ENCODE measurements at places on chromosomes 4 and X. TPM values are rescaled to one million over a fixed set of nuclear protein-coding genes. Genes with fewer than 3 reads are reported as not detected.

DNA sequence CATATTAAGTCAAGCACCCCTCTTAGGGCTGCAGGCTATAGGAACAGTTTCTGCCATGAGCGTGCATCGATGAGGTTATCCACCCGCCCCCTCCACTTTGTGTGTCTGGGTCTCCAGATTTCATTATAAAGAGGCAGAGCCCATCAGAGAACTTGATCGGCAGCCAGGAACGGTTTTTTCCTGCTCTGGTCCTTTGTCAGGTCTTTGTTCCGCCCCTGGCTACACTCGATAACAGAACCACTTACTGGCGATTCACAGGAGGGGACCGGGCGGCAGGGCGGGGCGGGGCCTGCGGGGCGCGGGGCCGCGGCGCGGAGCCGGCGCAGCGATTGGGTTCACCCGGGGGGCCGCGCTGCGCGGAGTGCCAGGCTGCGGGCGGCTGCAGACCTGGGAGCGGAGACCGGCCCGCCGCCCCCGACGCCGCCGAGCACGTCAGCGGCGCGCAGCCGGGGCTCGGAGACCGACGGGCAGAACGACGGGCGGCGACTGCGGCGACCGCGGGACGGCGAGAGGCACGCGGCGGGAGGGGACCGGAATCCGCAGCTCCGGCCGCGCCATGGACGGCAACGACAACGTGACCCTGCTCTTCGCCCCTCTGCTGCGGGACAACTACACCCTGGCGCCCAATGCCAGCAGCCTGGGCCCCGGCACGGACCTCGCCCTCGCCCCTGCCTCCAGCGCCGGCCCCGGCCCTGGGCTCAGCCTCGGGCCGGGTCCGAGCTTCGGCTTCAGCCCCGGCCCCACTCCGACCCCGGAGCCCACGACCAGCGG, at the start of gene SLC10A4:
Gene SLC10A4 (plus strand): TSS at position 338 of the 771 bp plus-strand sequence. CDS start 219 bp downstream, at position 557.
- no peaks in the 10 kb centered on the region for H3K4me1 ChIP-seq
- no peaks in the 10 kb centered on the region for H3K36me3 ChIP-seq
- H3K27me3 ChIP-seq: no peaks in the 10 kb centered on the region
- H3K27ac ChIP-seq: no peak within 1 kb of the TSS
- peak within 1 kb of the TSS; percentile 52 for H3K4me3 ChIP-seq

- peaks cover 4% of the 10 kb centered on the region for H3K27me3 ChIP-seq
- DNase-seq: no peak
- no peaks in the 10 kb centered on the region for H3K4me1 ChIP-seq
- no peak overlapping the region for H3K27ac ChIP-seq
- no peak overlapping the region for H3K4me3 ChIP-seq
These were observed 30.7 kb downstream of the HMX1 start for GRCh38 chr4:8840816-8841455.

DNA sequence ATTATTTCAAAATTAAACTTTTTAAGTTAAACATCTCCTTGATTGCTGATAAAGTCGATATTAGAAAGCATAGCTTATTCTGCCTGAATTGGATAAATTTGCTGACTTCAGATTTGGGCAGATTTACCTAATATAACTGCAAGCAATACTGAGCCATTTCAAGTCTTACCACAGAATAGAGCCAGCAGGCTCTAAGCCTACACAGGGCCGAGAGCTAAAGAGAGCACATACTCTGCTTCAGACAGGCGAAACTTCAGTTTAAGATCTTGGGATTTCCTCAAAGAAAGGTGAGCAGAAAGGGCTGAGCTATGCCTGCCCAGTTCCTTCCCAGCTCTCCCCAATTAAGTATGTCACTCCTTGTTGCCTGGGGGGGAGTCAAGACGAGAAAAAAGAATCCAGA, 240.6 kb upstream of the NOCT start:
- H3K4me3 ChIP-seq: no peak overlapping the region
- no peaks in the 10 kb centered on the region for H3K36me3 ChIP-seq
- H3K27me3 ChIP-seq: no peaks in the 10 kb centered on the region
- H3K27ac ChIP-seq: no peak overlapping the region
- DNase-seq: no peak
- no peaks in the 10 kb centered on the region for H3K4me1 ChIP-seq

GRCh38 chr4:118680808-118681207, 4.4 kb upstream of the METTL14 start:
- H3K36me3 ChIP-seq: no peaks in the 10 kb centered on the region
- no peak for DNase-seq
- H3K4me3 ChIP-seq: no peak overlapping the region
- no peaks in the 10 kb centered on the region for H3K27me3 ChIP-seq

DNA sequence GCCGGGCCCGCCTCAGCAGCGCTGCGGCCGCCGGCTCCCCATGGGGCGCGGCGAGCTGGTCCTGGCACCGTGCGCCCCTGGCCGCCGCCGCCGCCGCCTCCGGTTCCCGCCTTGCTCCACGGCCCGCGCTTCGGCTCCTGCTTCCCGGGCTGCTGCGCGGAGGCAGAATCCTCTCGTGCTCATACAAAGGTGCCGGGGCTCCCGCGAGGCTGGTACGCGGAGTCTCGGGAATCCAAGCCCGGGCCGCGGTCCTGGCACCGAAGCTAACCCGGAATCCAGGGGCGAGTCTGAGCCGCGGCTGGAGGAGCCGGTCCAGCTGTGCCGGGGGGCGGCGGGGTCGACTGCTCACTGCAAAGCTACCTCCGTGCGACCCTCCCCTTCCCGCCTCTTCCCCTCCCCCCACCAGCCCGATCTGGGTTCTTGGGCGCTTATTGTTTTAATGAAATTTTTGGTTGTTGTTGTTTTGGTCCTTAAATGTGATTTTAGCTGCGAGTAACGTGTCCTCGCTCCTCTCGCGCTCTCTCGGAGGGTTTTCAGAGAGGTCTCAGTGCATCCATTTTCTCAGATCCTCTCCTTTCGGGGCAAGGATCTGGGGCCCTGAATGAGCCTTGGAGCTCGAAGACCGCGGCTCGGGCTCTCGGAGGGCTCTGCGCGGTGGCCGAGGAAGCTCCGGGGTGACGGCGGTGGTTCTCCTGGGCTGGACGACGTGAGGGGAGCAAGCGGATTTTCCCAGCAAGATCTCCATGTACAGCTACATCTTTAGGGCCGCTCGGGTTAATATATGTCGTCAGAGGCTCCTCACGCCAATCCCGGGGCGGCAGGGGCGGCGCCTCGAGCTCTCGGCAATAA, at the start of gene HAND2:
Gene HAND2 (minus strand): TSS at position 753 of the 849 bp plus-strand sequence. CDS start 940 bp downstream, outside the sequence.
- H3K27me3 ChIP-seq: peaks cover 9% of the 10 kb centered on the region
- no peak within 1 kb of the TSS for H3K4me3 ChIP-seq
- no peak within 1 kb of the TSS for H3K27ac ChIP-seq
- H3K36me3 ChIP-seq: no peaks in the 10 kb centered on the region
- no peak for DNase-seq

DNA sequence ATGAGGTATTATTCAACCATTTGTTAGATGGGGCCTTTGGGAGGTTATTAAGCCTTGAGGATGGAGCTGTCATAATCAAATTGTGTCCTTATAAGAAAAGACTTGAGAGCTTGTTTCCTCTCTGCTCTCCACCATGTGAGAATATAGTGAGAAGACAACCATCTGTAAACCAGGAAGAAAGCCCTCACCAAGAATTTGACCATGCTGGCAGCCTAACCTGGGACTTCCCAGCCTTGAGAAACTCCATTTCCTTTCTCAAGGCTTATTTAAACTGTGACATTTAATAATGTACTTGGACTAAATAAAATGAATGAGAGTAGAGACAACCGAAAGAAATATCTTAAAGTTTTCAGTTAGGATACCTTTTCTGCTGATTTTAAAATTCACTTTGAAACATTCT, 83.7 kb upstream of the GC start:
- DNase-seq: no peak
- H3K27ac ChIP-seq: no peak overlapping the region
- H3K4me1 ChIP-seq: no peaks in the 10 kb centered on the region
- no peaks in the 10 kb centered on the region for H3K36me3 ChIP-seq

- H3K27ac ChIP-seq: peak overlapping the region; percentile 77
- H3K4me3 ChIP-seq: no peak overlapping the region
- no peaks in the 10 kb centered on the region for H3K27me3 ChIP-seq
- peaks cover 19% of the 10 kb centered on the region for H3K4me1 ChIP-seq
These were observed 128.8 kb upstream of the GPC4 start for GRCh38 chrX:133544115-133544514.

DNA sequence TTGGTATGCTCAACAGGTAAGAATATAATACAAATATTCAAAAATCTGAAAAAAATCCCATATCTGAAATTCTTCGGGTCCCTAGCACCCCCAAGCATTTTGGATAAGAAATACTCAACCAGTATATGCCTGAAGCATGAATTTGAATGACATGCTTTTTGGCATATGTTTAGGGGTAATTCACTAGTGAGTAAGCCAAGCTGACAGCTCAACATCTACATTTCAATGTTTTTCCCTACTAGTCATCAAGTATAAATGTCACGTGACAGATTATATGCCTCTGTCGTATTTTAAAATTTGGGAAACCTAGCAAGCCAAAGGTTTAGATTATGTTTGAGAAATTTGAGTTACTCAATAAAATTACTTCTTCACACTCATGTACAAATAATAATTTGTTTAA, 125.1 kb downstream of the FGF16 start:
- H3K27ac ChIP-seq: no peak overlapping the region
- H3K36me3 ChIP-seq: no peaks in the 10 kb centered on the region
- H3K4me3 ChIP-seq: no peak overlapping the region

DNA sequence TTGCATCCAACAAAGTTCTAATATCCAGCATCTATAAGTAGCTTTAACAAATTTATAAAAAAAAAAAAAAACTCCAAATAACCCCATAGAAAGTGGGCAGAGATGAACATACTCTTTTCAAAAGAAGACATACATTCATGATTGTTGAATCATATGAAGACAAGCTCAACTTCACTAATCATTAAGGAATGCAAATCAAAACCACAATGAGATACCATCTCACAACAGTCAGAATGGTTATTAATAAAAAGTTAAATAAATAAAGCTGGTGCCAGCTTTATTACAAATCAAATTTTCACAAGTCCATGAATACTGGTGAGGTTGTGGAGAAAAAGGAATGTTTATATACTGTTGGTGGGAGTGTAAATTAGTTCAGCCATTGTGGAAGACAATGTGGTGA, 592.0 kb downstream of the IQCM start:
- H3K4me3 ChIP-seq: no peak overlapping the region
- H3K27me3 ChIP-seq: no peaks in the 10 kb centered on the region
- H3K36me3 ChIP-seq: no peaks in the 10 kb centered on the region

DNA sequence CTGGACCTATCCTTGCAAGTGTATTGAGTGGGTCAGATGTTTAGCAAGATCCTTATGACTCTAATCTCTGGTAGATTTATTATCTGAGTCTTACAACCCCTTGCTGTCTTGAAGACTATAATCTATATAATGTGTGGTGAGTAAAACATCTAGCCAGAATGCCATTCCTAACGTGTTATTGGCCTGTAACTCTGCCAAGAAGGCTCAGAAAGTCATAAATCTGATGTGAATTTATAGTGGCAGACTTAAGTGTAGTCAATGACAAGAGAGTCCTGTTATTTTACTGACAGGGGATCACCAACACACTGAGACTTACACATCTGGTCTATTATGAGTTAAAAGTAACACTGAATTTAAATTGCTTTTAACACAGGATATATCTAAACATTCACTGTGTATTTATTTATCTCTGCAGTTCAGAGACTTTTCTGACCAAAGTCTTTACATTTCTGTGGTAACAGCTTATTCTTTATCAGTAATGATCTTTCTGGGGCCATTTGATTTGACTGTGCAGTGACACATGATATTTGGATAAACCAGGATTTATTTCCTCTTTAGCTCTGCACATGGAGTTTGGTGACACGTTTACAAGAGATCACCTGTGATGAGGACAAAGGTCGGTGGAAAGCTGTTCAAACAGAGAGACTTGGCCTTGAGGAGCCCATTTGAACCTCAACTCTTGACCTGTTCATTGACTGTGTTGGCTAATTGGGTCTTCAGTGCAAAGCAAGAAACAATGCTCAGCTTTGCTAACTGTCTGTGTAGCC, 415.8 kb downstream of the STIM2 start:
- H3K4me3 ChIP-seq: no peak overlapping the region
- H3K4me1 ChIP-seq: no peaks in the 10 kb centered on the region

DNA sequence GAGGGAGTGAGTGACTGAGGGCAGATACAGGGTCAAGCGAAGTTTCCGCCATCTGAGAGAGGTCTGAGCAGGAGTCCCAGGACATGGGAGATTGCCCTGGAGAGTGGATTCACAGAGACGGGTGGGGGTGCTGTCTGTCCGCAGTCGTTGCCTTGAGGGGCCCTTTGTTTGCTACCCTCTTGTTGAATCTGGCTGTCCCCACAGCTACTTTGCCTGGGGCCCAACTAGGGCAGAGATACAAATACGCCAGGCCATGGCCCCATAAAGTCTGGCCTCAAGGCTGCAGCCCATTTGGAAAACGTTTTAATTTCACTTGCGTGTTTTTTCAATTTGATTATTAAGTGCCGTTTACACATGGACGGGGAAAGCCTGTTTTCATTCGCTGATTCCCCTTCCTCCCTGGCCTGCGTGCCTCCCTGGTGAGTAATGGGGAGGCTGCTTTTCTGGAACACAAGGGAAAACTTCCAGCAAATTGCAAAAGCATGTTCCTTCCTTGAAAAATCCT, 134.4 kb downstream of the SMIM20 start:
- 0 out of 3 replicates have a peak, but pooled peaks cover 9% of the 10 kb centered on the region for H3K27me3 ChIP-seq
- no peaks in the 10 kb centered on the region for H3K36me3 ChIP-seq
- H3K27ac ChIP-seq: no peak overlapping the region
- 0 out of 2 replicates have a peak, but pooled peaks cover 9% of the 10 kb centered on the region for H3K4me1 ChIP-seq
- no peak overlapping the region for H3K4me3 ChIP-seq

DNA sequence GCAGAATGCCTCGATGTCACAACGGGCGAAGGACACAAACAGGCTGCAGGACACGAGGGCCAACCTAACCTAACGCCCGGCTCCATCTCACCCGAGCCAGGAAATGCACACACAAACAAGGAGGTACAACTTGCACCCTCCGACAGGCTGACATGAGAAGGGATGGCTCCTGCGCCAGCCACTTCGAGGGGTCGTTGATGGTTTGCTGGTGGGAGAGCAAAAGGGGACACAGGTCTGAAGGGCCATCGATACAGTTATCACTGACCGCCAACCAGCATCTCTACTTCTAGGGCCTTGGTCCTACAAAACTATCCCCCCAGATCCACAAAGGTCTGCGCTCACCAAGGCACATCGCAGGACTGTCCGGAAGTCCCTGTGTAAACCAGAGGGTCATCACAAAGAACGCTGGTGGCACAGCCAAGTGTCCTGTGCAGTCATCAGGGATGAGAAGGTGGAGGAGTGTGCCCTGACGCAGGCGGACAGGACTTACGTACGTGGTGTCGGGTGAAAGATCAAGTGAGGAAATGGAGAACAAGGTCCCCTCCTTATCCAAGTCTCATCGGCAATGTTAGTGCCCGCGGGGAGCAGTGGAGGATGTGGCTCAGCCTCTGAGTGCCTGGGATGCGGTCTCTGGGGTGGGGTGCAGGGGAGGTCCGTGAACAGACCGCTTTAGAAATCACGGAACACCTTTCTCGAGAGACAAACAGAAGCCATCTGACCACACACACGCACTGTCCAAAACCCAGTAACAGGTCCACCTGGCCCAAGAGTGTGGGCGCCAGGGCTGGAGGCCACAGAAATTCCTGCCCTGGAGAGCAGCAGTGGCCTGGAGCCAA, 7.0 kb downstream of the MXD4 start:
- no peak overlapping the region for H3K27ac ChIP-seq
- H3K36me3 ChIP-seq: peaks cover 9% of the 10 kb centered on the region
- H3K27me3 ChIP-seq: no peaks in the 10 kb centered on the region
- DNase-seq: no peak
- no peak overlapping the region for H3K4me3 ChIP-seq

- H3K4me1 ChIP-seq: no peaks in the 10 kb centered on the region
- H3K27ac ChIP-seq: no peak overlapping the region
- no peaks in the 10 kb centered on the region for H3K36me3 ChIP-seq
- no peak overlapping the region for H3K4me3 ChIP-seq
- no peaks in the 10 kb centered on the region for H3K27me3 ChIP-seq
These were observed 10.4 kb downstream of the CLCN5 start for GRCh38 chrX:49932791-49933190.

The TEX11 gene
- total RNA-seq: not detected

The SPIN2A gene
- total RNA-seq: 0.60 TPM

The CXCL10 gene
- not detected for total RNA-seq

The JCHAIN gene
- not detected for total RNA-seq

All from HepG2 (cell line).